ENCODE measurements at places on chromosomes 13 and 19.

- DNase-seq: no peak
Measured at GRCh38 chr13:68185444-68186141, 955.5 kb upstream of the PCDH9 start.

DNA sequence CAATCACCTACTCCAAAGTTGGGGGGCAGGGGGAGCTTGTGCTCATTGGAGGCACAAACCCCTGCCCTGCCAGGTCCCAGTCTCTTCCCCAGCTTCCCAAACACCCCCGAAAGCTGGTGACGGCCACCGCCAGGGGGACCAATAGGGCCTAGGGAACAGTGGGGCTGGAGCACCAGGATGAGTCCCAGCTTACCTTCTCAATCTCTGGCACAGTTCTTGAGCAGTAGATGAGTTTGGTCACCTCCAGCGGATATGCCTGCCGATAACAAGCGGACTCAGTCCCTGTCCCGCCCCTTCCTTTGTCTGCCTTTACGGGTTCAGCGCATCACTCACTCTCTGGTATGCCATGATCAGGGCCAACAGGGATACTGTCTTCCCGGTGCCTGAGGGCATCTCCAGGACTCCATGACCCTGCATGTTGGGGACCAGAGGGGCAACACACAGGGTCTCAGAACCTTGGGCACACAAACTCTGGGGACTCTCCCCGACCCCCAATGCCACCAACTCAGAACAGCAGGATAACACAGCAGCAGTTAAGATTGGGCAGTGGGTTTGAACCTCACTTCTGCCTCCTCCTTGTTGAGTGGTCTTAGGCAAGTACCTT, 1.5 kb downstream of the ERCC2 start:
- DNase-seq: no peak

- no peak for DNase-seq
Measured at GRCh38 chr19:15639596-15639995, 1.1 kb upstream of the CYP4F3 start.

DNA sequence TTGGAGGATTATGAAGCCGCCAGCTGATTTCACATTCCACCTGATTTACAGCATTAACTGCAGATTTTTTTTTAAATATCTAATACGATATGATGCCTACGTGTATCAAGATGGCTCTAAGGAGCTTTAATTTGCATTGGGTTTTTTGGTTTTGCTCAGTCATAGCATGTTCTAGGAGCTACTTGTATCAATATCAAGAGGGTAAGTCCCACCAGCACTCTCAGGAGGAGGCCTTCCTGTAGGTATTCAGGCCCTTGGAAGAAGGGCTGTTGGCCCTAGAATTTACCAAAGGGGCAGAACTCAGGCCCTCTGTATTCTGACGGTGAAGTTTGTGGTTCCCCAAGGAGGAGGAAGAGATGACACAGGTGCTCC, 97.2 kb upstream of the IPO5 start:
- no peak for DNase-seq

GRCh38 chr13:100673376-100673712, 1.3 kb downstream of the TMTC4 start:
- DNase-seq: no peak

GRCh38 chr19:2799273-2800020, 14.1 kb downstream of the THOP1 start:
- DNase-seq: no peak

DNA sequence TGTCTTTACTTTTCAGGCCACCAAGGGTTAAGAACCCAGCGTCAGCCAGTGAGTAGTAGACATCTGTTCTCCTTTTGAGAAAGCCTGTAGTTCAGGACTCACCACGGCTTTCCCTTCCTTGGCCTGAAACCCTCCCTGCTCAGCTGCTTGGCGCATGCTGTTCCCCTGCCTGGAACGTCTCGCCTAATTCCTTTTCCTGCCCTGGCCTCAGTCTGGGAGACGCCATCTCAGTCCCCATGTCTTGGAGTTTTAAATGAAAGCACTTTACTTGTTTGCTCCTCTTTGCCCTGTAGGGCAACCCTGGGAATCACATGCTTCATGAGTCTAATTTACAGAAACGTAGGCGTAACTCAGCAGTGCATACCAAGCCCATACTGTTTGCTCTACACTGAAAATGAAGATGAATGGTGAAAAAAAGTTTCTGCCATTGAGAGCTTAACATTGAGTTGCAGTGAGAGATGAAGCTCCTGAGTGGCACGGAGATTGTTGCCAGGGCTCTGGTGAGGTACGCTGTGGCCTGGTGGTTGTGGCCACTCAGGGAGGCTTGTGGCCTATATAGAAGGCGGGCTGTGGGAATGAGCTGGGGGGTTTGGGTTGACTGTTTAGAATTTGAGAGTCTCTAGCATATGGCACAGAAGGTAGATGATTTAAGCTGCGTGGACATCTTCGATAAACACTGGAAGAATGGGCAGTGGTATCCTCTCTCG, 52.8 kb downstream of the GATAD2A start:
- DNase-seq: no peak

DNA sequence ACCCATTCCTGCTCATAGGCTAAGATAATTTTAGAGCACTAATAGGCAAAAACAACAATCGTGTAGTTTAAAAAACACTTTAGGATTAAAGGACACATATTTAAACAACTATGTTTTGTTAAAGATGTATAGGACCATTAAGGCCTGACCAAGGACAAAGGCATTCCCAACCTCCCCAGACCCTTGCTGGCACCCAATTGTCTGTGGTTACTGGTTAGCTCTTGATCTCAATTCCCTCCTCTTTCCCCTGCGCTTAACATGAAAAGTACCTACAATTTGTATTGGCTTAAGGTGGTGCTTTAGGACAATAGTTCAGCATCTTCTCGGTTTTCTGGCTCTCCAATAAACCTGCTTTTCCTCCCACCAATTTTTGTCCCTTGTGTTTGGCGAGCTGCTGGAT, 51.0 kb downstream of the TEX26 start:
- DNase-seq: no peak

- DNase-seq: no peak
Measured at GRCh38 chr13:110216006-110216397, 91.0 kb downstream of the COL4A1 start.

GRCh38 chr13:110726726-110727125, 13.2 kb downstream of the ING1 start:
- DNase-seq: no peak

GRCh38 chr13:77715233-77715891, 17.9 kb downstream of the SLAIN1 start:
- DNase-seq: no peak

All from tibial artery (tissue), 4 donors.